ENCODE measurements at places on chromosomes 12 and 14.

DNA sequence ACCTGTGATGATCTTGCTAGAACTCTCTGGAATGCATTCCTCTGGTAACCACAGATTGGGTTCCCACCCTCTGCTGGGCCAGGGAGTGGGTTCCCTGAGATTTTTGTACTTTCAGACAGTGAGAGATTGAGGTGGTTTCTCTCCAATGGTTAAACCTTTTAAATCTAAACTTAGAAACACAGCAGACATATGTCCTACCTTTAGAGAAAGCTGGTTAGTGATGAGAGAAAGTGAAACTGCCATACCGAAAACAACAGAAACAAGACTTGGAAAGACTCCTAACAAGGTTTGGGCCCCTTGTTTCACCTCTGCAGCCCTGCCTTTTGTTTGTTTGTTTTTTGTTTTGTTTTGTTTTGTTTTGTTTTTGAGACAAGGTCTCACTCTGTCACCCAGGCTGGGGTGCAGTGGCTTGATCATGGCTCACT, 9.7 kb upstream of the SGPP1 start:
- DNase-seq: no peak

DNA sequence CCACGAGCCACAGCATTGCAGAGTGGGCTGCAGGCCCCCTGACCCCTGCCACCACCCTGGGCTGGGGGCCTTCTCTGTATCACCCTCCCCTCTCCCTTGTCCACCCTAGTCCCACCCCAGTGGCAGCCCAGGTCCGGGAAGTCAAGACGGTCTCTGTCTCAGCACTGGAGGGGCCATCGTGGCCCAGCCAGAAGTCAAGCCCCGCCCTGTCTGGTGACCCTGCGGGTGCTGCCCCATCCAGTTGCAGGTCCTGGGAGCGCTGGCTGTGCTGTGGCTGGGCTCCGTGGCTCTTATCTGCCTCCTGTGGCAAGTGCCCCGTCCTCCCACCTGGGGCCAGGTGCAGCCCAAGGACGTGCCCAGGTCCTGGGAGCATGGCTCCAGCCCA, 2.7 kb downstream of the PLD4 start:
- no peak for DNase-seq

GRCh38 chr14:103207388-103208072, 84.3 kb downstream of the TNFAIP2 start:
- DNase-seq: no peak

DNA sequence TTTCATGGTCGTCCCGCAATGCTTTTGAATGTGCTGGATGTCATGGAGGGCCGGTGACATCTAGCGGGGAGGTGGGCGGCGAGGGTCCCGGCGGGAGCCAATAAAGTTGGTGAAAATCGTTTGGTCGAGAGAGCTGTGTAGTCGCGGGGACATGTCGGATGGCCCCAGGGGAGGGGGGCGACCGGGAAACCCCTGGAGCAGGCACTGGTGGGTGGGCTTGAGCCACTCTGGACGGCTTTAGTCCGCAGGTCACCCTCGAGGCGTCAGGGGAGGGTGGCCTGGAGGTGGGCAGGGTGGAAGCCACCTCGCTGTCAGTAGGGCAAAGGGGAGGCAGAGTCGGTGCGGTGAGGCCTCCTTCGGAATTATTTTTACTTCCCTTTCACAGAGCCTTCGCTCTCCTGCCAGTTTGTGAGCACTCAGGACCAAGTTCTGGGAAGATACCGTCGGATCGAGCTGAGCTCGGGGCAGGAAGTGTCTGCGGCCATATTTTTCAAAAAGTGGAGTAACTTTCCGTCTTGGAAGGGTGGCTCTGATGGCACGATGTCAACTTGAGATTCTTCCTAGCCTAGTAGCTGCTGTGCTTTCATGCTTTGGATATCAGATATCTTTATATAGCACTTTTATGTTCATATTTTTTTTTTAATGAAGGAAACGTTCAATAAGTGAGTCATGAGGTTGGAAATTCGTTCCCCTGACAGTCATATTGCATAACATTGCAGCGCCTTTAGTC, 28.2 kb downstream of the WBP11 start:
- peak; percentile 11 for DNase-seq

- DNase-seq: no peak
These were observed 16.2 kb downstream of the PYGL start for GRCh38 chr14:50928002-50928635.

DNA sequence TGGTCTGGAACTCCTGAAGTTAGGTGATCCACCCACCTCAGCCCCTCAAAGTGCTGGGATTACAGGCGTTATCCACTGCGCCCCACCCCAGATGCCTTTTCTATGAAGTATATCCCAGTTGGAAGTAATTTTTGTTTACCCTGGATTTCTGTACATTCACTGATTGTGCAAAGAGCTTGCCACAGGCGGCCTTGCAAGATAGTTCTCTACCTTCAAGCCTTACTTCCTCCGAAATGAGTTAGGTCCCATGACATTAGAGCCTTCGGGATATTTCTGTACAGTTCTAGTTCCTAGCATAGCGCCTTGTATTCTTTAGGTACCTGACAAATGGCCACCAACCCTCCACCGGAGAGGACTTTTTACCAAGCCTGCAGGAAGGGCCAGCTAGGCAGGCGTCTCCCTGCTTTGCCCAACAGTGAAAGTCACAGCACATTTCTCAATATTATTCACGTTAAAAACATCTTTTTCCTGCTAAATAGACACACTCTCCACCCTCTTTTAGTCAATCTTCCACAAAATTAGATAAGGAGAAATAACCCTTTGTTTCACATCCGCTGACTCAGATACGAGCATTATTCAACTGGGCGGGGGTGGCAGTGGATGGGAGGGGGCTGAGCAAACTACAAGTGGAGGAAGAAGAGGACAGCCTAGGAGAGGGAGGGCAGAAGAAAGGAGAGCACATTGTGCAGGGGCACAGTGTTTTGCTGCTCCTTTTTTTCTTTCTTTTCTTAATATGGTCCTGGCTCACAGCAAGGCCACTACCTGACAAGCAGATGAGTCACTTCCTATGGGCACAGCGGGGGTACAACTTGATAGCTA, 40.0 kb upstream of the CAPRIN2 start:
- DNase-seq: no peak

Measured in CD4-positive, alpha-beta T cell treated with Interleukin-6 at 100 ng/mL for 8 hours (primary cell).